ENCODE measurements at places on chromosomes 13 and 19. TPM values are rescaled to one million over a fixed set of nuclear protein-coding genes. Genes with fewer than 3 reads are reported as not detected.

- DNase-seq = no peak
Observed at GRCh38 chr13:47250146-47250545, 353.3 kb upstream of the HTR2A start.

GRCh38 chr19:27746691-27747380 is 1466.1 kb downstream of the UQCRFS1 start:
- peak; percentile 7 for DNase-seq

GRCh38 chr19:57263244-57263741 is 17.0 kb upstream of the ZNF460 start:
- DNase-seq = no peak

DNA sequence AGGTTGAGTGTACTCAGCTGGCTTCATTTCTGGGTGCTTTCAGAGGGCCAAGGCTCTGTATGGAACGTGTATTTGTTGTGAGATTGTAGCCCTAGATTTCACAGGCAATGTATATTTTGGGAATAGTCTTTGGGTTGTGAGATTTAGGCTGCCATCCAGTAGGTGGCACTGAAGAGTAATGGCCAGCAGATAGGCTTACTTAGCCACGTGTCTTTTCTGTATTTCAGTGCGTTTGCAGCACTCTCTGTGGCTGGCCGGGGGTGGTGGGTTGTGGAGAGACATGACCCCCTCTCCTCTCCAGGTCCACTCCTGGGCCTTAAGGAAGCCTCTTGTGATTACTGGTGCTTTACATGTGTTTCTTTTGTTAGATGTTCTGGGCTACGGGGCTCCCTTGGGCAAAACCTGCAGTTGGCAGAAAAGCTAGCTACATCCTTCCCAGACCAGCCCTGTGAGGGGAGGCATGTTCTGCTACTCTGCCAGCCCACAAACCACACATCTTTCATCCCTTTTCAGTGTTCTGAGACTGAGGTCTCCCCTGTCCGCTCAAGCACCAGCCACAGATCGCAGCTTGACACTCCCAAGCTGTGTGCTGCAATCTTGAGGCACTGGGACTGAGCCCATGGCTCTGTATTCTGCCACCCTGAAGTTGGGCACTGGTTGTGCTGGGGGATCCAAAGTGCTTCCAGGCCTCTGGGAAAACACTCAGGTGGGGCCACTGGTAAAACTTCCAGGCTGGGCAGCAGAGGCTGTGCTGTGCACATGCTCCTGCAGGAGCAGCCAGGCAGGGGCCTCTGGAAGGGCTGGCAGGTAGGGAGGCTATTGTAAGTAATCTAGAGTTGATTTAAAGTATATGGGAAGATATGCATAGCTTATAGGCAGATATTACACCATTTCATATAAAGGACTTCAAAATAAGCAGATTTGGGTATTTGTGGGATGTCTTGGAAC is 1096.8 kb upstream of the PCDH20 start:
- DNase-seq = peak; percentile 2

DNA sequence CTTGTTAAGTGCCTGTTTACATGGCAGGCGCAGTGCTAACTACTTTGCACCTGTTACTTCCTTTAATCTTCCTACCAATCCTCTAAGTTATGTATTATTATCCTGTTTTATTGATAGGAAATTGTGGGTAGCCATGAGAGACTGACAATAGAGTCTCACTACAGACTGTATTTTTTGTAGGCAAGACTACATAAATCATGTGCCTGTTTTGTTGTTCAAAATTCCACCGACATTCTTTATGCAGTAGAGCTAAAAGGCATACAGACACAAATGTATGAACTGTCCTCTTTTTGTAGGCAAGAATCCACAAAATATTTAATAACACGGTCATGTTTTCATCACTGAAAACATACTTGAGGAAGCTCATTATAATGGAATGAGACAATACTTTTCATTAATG is 205.5 kb downstream of the NALCN start:
- peak; percentile 22 for DNase-seq

DNA sequence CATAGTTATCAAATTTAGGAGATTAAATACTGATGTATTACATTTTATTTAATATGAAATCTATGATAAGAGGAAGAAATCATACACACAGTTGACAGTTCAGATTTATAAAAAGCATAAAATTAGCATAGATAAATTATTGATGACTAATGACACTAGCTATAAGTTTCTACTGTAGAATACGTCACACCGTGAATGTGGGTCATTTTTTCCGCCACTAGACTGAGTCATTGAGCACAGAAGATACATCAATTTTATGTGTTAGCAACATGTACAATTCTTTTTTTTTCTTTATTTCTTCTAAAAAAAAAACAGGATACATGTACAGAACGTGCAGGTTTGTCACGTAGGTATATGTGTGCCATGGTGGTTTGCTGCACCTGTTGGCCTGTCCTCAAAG is 22.2 kb downstream of the AP2S1 start:
- no peak for DNase-seq

DNA sequence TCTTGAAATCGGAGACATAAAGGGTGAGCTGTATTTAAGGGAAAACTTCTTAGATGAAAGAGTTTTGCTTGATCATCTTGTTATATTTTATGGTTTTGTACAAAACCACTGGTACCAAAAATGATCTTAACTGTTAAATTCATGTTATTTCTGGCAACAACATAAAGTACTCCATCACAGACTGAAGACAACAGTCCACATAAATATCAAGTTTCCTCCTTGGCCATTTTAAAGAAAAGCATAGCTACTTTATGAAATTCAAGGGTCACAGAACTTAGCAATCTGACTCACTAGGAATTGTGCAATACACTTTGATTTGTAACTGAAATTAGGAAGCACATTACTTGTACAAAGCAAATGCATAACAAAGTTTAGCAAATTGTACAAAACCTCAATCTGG is 66.3 kb downstream of the TBC1D4 start:
- no peak for DNase-seq

DNA sequence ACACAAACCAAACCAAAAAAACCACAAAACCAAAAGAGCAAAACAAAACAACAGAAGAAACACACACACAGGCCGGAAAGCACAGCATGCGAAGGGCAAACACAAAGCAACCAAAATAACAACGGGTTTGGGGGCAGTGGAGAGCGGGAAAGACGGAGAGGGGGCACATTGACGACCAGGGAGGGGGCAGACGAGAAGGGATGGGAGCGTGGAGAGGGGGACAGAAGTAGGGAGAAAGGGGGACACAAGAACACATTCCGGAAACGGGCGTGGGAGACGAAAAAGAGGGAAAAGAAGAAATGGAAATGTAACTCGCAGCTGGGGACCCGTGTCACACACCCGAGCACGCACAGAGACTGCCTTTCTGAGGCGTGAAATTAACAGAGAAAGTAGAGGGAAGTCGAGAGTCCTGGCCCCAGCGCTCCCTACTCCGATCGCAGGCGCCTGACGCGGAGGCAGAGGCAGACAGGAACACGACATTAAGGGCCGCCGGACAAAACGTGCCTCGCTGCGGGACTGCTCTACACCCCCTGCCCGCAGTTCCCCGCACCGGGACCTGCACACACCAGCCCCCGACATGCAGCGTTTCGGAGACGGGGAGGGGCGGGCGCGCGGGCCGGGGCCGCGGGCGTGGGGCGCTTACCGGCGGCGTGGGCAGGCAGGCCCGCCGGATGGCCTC is 652 bp downstream of the POU4F1 start:
- peak; percentile 22 for DNase-seq

GRCh38 chr13:34335014-34336007 is 517.4 kb downstream of the RFC3 start:
- DNase-seq = no peak

Gene SEMA6B
- 50.6 TPM for total RNA-seq

Gene ELOF1
- total RNA-seq = 27.2 TPM

Gene SLC25A41
- total RNA-seq = not detected

Gene ZNF442
- 2.8 TPM for total RNA-seq

Gene ZNF470
- 3.1 TPM for total RNA-seq

Data from lung microvascular endothelial cell (primary cell).